NCI-H2081 treated with DMSO at 0.1 percent for 48 hours (cell line): ENCODE measurements at places on chromosomes 2 and 18.
A peak's percentile ranks its signal among the peaks of the same experiment; 100 is the strongest.

- peak; percentile 85 for DNase-seq
These were observed 983.2 kb upstream of the CDH2 start for GRCh38 chr18:29160170-29160569.

- no peak for DNase-seq
These were observed 142.3 kb downstream of the ACOXL start for GRCh38 chr2:110874453-110875383.

GRCh38 chr2:184371641-184372040 lies 226.7 kb upstream of the ZNF804A start:
- DNase-seq = no peak

- no peak for DNase-seq
These were observed 155.7 kb downstream of the ALK start for GRCh38 chr2:29765721-29766120.

GRCh38 chr2:222042666-222043065 lies 256.1 kb downstream of the PAX3 start:
- DNase-seq = no peak

DNA sequence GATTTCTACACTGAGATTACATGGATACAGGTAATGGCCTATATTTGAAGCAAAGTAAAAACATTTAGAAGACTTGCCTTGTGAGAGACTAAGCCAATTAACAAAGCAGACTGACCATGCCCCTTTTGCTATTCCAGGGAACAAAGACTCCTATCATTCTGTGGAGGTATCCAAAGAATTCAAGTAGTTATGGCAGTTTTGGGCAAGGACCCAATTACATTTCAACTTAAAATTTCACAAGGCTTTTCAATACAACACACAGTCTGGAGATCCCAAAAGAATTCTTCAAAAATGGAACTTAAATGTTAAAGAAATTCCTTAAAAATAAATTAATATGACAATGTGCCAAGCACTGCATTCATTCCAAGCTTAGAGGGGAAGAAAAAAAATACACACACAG lies 109.2 kb upstream of the CHRNA1 start:
- no peak for DNase-seq

- DNase-seq = no peak
These were observed 20.4 kb downstream of the GPC1 start for GRCh38 chr2:240455647-240456446.

- no peak for DNase-seq
These were observed 56.3 kb downstream of the SH3RF3 start for GRCh38 chr2:109185338-109185737.

DNA sequence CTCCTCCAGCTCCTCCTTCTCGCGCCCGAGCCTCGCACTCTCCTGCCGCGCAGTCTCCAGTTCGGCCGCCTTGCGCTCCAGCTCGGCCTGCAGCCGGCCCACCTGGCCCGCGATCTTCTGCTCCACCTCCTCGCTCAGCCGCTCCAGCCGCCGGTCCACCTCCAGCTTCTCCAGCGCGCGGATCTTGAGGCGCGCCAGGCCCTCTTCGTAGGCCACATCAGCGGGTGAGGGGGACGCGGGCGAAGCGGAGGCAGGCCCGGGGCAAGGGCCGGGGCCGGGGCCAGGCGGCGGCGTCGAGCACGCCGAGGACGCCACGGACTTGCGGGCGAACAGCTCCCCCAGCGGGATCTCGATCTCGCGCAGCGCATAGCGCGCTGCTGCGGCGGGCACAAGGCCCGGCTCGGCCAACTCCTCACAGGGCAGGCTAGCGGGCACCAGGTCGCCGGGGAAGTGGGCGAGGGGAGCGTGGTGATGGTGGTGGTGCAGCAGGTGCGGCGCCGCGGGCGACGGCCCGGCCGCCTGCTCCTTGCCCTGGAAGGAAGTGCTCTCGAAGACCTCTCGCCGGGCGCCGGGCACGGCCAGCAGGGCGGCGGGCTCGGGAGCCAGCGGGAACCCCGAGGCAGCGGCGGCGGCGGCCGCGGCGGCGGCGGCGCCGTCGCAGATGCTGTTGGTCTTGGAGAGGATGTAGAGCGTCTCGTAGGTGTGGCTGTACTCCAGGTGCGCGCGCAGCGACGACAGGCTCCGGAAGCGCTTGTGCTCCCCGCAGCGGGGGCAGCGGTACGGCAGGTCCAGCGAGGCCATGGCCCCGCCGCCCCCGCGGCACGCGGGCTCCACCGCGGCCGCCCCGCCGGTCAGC lies 15.2 kb downstream of the FBXO41 start:
- peak; percentile 68 for DNase-seq
